ENCODE measurements at places on chromosomes 3 and 15.

DNA sequence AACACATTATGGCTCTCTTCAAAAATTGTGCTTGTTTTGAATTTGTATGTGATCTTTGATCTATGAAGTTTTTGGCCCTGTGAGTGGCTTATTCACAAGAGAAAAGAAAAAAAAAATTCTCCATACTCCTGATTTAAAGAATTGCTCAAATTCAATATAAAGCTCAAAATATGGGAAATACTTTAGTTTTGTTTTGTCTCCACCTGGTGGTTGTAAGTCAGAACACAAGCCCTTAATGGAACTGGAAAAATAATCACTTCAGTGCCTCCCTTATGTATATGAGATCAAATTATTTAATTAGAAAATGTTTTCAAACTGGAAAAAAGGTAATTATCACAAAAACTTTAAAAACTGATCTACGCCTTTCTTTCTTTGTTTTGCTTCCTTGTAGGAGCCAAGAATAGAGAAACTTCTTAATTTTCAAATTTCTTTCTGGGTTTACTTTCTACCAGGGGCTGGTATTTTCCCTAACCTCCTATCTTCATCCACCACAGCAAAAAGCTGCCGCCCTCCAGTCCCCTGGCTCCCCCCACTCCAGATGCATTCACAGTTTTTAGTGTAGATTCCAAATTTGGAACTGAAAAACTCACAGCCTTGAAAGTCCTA lies 50.6 kb downstream of the SERP1 start:
- DNase-seq: peak; percentile 61

- DNase-seq: peak; percentile 54
Measured at GRCh38 chr3:192433704-192434103, 293.6 kb downstream of the FGF12 start.

DNA sequence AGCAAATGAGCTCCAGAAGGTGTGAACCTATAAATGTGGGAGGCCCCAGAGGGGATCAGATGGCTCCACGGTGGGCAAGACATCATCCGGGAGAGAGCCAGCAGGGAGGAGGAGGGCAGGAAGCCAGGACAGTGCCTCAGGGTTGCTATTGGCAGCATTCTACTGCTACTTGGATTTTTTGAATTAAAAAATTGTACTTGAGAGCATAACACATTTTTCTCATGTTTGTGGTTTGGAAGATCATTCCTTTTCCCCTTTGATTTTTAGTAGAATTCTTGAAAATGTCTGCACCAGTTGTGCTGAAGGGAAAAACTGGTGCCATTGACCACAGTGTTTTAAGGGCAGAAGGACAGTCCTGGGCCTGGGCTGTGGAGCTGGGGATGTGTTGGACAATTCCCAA lies 59.2 kb downstream of the LYZL4 start:
- no peak for DNase-seq

DNA sequence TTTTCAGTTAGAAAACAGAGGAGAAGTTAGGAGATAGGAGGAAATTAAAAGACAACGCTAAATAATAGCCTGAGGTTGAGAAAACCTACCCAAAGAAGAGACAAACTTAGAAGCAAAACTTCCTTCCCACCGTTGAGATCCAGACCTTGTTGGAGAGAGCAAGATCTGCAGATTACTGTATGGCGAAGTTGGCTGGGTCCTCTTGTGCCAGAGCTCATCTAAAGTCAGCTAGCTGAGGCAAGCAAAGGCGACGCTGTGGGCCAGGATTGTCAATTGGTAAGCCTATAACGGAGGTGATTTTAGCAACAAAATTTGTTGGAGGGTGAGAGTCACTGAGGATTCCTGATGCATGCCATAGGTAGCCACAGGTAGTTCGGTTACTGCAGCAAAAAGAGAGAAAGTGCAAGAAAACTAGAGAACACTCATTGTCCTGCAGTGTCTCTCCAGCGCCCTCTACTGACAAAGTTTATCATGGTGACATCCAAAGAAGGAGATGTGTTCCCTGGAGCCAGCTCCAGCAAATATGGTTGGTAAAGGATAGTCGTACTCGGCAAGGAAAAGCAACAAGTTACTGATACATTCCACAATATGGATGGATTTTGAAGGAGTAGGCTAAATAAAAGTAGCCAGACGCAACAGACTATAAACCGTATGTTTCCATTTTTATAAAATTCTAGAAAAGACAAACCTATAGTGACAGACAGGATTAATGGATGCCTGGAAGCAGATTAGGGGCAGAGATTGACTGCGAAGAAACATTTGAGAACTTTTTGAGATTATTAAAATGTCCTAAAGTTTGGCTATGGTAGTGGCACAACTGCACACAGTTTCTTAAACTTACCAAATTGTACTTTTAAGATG lies 9.8 kb upstream of the OR5K4 start:
- peak; percentile 77 for DNase-seq

- DNase-seq: no peak
Measured at GRCh38 chr3:188097791-188098190, 56.2 kb upstream of the LPP start.

- DNase-seq: no peak
Measured at GRCh38 chr3:113602836-113603235, 70.5 kb downstream of the SIDT1 start.

GRCh38 chr15:47398132-47398531 lies 319.2 kb upstream of the SEMA6D start:
- DNase-seq: no peak

DNA sequence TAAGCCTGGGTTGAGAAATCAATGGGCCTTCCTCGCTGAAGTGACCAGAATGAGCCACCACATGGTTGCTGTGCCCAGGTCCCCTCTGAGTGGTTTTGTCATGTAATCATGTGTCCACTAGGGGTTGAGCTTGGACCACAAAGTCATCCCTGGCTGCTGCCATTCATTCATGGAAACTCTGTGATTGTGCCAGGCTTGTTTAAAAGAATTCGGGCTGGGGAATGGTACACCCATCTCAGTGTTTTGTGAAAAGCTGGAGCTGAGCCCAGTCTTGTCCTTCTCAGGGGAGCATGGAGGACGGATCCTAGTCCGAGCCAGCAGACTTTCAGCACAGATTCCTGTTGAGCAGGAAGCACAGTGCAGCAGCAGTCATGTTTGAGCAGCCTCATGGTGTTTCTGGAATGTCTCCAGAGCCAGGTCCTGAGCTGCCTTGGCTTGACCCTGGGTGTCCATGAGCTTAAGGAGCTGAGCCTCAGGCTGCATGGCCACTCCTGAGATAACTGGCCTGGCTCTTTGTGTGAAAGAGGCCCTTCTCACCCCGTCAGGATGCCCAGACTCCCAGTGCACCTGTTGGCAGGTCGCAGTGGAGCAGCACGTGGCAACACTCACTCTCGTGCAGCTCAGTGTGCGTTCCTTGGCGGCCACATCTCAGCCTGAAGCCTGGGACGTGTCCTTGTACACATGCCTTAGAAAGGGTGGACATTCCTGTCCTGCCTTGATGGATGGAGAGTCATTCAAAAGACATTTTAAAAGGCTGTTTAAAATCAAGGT lies 260.3 kb upstream of the TPM1 start:
- peak; percentile 82 for DNase-seq

DNA sequence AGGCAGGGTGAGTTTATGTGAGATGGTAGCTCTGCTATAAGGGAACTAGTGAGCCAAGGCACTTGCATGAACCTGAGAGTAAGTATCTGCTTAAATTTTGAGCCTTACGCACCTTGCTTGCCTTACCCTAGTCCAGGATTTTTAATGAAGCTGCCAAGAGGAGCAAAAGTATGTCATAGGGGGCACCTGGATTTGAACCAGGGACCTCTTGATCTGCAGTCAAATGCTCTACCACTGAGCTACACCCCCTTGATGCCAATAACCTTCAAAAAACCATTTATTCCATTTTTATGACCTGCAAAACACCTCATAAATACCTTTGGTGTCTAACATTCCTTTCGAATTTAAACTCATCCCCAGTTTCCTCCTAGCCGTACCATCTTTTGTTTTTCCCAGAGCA lies 88.3 kb upstream of the ACP3 start:
- DNase-seq: peak; percentile 14

DNA sequence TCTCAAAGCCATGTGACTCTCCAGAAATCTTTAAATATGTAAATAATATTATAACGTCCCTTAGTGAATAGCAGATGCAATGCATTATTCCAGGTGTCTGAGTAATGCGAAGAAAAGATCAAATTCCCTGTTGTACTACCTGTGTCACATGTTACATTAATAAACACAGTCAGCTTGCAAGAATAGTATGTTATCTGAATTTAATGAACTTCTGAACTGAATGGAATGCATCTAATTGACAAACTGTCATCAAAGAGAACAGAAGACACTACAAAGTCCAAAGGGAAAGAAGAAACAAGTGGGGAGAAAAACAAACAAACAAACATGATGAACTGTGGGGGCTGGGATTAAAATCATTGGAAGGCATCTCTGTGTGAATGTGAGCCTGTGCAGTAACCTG lies 508.8 kb downstream of the LPP start:
- DNase-seq: no peak

DNA sequence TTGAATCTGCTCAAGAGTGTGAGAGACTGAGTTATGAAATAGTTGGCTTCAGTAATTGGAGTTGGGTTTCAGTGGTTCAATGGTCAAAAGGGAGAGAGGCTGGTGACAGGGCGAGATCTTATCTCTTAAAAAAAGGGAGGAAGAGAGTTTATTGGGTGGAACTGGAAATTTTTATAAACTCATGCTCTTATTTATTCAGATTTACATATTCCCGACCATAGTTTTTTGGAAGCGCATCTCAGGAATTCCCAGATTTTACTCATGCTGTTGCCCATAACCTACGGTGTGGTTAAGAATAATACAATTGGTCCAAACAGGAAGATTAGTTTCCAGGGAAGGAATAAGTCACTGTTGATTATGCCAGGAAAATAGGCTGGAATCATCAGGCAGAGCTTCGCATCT lies 41.4 kb downstream of the CD200 start:
- DNase-seq: no peak

- DNase-seq: no peak
Measured at GRCh38 chr3:156661155-156661554, 13.2 kb upstream of the TIPARP start.

- DNase-seq: no peak
Measured at GRCh38 chr3:78221300-78221699, 1181.4 kb downstream of the ROBO2 start.

DNA sequence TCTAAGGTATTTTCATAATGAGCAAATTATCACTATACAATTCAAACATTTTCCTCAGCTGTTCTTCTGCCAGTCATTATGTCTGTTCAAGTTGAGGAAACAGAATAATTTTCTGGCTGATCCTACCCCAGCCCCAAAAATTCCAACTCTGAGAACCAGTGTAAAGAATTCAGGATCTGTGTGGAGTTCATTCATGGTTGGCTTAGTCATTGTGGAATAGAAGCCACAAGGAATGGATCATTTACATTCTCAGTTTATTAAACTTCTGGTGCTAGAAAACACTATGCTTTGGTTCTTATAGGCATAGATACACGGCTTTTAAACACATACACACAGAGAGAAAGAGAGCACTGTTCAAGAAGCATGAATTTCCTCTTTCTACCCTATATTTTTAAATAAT lies 134.6 kb downstream of the CMSS1 start:
- DNase-seq: no peak

DNA sequence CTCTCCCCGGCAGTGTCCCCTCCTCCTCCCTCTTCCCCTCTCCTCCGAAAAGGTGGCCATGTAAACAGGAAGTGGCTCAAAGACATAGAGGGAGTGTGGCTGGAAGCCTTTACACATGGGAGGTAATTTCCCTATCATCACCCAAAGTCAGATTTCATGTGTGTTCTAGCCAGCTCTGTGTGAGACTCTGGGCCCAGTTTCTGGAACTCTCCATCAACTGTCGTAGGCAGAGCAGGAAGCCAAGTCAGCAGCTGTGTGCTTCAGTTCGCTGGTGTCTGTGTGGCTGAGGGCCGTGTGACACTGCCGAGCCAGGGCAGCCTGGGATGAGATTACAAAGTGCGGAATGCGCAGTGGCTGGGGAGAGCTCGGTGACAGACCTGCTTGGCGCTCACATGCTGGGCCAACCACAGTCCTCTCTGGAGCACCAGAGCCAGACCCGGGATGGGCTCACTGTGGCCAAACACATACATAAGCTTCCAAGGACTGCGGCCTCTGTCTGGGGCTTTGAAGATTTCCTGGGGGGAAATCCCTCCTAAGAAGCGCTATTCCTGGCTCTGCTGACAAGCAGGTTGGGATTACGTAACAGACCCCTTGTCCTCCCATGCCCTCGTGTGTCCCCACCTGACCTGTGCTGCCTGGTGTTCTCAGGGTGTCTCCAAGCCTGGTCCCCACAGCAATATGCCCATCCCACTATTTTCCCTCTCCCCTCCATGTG lies 50.7 kb downstream of the UMPS start:
- no peak for DNase-seq

DNA sequence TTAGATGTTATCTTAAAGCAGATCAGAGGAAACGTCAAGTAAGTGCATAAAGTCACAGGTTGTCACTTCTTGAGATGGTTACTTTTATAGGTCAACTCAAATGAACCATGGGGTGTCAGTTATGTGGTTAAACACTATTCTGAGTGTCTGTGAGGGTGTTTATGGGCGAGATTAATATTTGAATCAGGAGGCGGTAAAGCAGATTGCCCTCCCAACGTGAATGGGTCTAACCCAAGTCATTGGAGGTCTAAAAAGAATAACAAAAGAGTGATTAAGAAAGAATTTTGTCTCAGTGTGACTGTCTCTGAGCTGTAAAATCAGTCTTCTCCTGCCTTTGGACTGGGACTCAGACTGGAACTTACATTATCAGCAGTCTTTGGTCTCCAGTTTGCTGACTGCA lies 977.5 kb downstream of the NAALADL2 start:
- DNase-seq: no peak

GRCh38 chr3:159881828-159882309 lies 106.8 kb upstream of the IL12A start:
- DNase-seq: no peak

DNA sequence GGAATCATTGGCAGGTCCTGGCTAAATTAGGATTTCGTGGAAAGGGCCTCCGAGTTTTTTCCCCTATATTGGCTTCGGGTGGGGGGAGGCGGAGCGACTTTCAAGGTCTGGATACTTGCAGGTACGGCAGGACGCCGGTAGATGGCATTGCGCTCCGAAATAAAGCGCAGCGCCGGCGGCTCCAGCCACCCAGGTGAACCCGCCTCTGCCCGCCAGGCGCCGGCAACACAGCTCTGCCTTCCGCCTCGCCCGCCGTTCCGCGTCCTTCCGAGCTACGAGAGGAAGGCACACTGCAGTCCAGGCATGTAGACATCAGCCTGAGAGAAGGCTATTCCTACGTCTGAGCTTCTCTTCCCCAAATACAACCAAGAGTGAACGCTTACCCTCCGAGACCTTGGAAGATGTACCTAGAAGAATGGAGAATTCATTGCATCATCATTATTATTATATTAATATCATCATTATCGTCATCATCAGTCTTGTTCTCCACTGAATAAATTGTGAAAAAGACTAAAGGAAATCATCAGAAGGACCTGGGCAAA lies 514.1 kb downstream of the MECOM start:
- peak; percentile 90 for DNase-seq

DNA sequence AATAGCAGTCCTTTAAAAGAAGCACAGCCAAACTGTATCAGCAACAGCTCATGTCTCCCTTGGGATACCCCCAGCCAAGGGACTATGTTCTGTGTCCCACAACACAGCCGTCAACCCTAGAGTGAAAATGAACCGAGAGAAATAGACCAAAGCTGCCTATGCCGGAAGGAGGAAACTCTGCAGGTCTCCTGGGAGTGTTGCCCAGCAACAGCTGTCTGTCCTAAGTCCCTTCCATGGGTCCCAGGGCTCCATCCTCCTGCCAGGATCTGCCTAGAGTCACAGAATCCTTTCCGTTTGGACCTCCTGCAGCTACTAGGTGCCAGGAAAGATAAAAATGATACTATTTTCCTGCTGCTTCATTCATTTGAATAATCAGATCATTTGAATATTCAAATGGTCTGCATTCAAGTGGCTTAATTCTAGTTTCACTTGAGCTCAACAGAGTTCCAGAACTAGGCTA lies 53.1 kb downstream of the TRANK1 start:
- no peak for DNase-seq

Measured in DMS53 (cell line).